ENCODE measurements at places on chromosomes 5 and 9. TPM values are rescaled to one million over a fixed set of nuclear protein-coding genes. Genes with fewer than 3 reads are reported as not detected.
A peak's percentile ranks its signal among the peaks of the same experiment; 100 is the strongest.

GRCh38 chr5:61525512-61526206 lies 193.6 kb downstream of the ZSWIM6 start:
- DNase-seq, result peak; percentile 85

DNA sequence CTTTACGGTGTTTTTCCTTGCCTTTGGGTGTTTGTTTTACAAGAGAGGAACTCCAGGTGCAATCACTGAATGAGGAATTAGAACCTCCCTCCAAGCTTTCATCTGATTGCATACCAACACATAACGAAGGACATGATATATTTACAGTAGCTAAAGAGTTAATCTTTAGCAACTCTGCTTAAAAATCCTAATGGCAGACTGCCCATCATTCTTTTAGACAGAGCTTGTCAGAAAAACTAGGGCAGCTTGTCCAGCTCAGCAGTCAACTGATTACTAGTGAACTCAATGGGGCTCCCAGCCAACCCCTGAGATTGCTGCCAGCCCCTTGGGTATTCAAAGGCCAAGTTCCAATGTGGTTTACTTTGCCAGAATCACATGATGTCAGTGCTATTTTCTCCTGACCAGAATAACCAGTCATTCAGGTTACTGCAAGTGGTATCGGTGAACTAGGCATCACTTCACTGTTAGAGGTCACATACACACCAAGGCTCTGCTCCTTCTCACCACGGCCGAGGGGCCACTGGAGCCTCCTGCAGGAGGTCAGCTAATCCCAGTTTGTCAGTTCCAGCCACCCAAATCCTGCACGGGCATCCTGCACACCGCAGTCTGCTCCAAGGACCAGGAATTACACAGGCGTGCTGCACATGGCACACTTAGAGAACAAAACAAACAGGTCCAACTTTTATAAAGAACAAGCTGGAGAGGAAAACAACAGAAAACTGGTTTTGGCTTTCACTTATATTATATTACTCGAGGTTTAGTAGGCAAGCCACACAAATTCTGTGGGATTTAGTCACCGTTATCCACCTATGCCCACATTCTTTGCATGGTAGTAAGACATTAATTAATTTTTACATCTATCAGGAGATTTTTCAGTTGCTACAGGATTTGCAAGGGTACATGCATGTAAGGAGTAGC lies 62.5 kb downstream of the NFIB start:
- DNase-seq, result peak; percentile 76

GRCh38 chr5:14193496-14193895 lies 50.4 kb downstream of the TRIO start:
- no peak for DNase-seq

- no peak for DNase-seq
These were observed 32.7 kb upstream of the ZCCHC9 start for GRCh38 chr5:81268521-81269196.

GRCh38 chr9:18457510-18457909 lies 16.4 kb upstream of the ADAMTSL1 start:
- DNase-seq, result no peak

DNA sequence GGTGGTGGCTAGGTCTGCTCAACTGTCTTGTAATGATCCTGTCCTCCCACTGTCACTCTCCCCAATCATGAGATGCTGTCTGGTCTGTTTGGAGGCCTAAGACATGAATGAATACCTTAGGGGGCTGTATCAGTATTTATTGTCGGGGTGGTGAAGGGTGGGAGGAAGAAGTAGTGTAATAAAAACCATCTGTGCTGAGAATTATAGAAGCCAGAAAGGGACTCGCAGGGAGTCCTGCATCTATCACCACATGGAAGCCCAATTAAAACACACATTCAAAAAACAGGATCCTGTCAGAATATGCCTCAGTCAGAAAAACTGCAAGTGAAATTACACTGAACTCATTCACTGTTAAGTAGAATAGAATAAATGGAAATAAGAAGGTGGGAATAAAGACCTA lies 1134.3 kb upstream of the C9orf72 start:
- DNase-seq, result no peak

- DNase-seq, result no peak
These were observed 703 bp downstream of the FAM120AOS start for GRCh38 chr9:93452710-93453046.

- DNase-seq, result no peak
These were observed 113.7 kb downstream of the COL23A1 start for GRCh38 chr5:178476531-178476930.

DNA sequence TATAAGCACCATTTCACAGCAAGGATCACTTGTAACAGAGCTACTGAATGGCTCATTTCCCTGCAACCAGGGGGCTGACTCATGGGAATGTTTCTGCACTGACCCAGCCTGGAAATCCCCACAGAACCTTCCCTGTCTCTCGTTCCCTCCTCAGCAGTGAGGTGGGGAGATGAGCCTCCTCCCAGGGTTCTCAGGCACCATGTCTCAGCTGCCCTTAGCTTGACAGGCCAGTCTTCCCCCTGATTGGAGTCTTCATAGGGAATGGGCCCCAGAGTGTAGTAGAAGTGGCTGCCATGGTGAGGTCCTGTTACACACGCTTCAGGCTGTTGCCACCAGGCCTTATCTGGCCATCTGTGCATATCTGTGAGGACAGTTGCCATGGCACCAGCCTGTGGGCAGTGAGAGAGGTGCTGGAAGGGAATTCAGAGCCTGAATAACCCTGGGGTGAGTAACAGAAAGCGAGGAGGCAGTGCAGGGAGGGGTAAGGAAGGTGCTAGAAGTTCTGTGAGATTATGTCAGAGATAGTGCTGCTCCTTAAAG lies 324.4 kb downstream of the ENC1 start:
- peak; percentile 83 for DNase-seq

GRCh38 chr9:89022902-89023301 lies 31.6 kb downstream of the S1PR3 start:
- DNase-seq, result no peak

DNA sequence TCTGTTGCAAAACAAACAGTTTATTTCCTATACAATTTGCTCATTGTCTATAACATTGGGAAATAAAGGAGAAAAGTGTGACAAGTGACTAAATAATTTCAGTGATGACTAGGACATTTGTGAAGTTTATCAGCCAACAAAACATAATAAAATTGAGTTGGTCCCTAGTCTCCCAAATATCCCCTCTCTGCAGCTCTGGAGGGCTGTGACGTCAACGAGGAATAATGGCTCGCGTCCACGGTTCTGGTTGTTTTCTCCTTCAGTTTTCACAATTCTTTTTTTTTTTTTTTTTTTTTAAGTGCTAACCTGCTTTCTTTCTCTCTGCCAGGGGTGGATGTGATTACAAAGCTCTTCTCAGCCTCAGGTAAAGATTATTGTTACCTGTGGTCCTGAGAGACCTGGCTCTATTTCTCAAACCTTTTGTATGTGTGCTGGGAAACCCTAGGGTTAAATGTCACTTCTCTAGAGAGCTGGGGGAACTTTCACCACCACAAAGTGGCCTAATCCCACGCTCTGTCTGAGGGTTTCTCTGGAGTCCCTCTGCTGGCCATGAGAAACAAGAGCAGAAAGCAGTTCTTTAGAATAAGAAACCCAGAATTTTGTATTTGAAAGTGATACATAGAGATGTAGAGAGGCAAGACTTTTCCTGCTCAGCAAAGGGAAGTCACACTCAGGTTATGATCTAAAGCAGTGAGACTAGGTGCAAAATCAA lies 36.2 kb upstream of the ANKRD55 start:
- DNase-seq, result peak; percentile 26

- no peak for DNase-seq
These were observed 14.6 kb upstream of the PRR16 start for GRCh38 chr5:120449501-120449900.

DNA sequence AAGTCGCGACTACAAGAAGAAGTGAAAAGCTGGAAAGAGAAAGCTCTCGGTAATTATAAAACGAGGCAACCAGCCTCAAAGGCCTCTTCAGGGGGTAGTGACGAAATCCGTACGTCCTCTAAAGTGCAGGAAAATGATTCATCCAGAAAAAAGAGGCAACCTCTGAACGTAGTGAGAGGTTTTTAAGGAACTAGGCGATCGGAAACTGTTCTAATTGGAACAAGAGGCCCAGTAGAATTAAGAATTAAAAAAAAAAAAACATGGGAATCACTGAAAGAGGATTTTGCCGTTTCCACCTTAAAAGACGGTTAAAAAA lies 1.0 kb downstream of the CSNK1A1 start:
- DNase-seq, result no peak

GRCh38 chr5:32360906-32361305 lies 48.2 kb upstream of the MTMR12 start:
- no peak for DNase-seq

DNA sequence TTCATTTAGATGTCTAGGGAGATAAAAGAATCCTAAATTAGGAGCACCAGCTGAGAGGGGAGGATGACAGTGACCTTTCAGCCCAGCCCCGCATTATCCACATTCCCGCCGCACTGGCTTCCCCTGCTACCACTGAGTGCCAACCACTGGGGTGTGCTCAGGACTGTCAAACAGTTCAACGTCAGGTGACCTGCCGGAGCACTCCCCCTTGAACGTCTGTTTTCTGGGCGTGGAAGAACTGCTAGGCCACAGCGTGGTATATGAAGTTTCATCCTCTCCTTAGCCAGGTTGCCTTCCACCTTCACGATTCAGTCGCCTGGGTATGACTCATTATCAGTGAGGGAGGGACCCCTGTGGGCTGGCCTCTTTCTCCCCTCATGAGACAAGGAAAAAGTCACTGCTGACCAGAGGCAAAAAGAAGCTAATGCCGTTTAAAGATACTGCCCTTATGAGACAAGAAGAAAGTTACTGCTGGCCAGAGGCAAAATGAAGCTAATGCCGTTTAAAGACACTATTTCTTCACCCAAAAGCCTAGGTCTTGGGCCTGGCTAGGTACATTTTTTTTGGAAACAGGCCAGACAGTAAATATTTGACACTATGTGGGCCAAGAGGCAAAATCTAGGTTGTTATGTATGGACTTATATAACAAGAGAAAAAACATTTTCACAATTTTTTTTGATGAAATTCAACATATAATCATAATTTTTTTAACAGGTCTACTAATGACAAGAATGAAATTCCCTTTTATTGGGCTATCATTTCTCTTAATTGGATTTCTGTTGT lies 4.6 kb downstream of the NMRK1 start:
- DNase-seq, result peak; percentile 31

- DNase-seq, result peak; percentile 59
These were observed 49.9 kb downstream of the ZFAND5 start for GRCh38 chr9:72315089-72315509.

- no peak for DNase-seq
These were observed 6.3 kb downstream of the STC2 start for GRCh38 chr5:173321886-173322285.

DNA sequence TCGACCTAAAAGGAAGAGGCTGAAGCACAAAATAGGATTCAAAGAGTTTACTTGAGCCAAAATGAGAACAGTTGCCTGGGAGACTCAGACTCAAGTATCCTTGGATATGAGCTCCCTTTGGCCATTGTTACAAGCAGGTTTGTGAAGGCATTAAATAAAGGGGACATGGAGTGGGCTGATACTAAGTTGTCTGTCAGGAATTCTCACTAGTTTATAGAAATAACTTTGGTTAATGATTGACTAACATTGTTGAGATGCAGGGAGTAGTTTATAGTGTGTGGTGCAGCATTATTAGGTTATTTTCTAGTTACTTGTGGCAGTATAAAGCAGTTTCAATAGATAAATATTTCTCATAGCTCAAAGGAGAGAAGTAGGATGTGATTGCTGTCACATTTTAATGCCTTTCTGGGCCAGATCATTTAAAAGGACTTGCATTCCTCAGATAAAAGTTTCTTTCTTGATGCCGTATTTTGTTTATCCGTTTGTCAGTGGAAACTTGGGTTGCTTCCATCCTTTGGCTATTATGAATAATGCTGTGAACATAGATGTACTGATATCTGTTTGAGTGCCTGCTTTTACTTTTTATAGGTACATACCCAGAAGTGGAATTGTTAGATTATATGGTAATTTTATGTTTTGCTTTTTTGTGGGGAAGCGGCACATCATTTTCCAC lies 9.1 kb downstream of the AP3S1 start:
- no peak for DNase-seq

GRCh38 chr9:113511047-113511521 lies 47.6 kb downstream of the RGS3 start:
- peak; percentile 9 for DNase-seq

- DNase-seq, result no peak
These were observed 62.1 kb downstream of the SLC44A1 start for GRCh38 chr9:105306351-105307140.

DNA sequence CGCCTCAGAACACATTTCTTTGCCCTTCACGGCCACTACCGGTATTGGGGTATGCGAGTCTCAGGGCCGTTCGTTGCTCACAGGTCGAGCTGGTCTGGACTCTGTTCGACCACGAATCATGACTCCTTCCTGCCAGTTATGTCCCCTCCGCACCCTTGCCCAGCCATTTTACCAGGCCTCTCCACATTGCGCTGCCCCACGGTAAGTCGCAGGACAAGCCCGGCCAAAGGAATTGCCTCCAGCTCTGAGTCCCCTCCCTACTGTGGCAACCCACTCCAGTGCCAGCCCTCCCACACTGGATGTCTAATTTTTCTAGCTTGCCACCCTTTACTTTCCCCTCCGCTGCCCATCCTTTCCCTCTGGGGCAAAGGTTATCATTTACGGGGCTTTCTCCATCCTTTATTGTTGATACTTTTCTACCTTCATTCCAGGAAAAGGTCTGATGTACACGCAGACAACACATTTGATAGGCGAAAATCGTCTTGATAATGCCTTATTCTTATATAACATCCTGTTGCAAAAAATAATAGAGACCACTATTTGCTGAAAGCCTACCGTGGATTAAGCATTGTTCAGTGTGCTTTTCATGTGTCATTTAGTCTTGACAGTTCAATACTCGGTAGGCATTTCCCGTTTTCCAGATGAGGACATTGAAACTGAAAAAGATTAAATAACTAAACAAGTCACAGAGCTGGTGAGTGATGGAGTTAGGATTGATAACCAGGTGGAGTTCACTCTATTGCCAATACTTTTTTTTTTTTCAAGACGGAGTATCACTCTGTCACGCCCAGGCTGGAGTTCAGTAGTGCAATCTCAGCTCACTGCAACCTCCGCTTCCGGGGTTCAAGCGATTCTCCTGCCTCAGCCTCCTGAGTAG lies 958 bp upstream of the HSPA5 start:
- peak; percentile 25 for DNase-seq

GRCh38 chr9:124108216-124108615 lies 96.6 kb downstream of the LHX2 start:
- no peak for DNase-seq

GRCh38 chr5:143231973-143232812 lies 171.3 kb downstream of the NR3C1 start:
- DNase-seq, result no peak

DNA sequence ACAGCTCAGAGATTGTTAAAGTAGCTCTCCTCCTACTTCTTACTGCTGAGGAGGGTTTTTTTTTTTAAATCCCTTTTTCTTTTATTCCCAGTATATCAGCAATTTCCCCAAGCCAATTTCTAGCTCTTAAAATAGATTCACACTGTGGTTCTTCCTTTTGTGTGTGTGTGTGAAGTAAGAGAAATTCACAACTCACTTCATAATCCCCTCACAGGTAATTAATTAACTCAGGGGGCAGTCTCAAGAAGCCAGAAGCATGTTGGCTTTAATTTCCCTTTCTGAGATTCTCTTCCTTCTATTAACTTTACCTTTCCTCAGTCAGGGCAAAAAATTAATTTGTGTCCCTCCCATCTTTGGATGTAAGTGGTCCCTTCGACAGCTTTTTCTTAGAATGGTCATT lies 71.0 kb upstream of the HMHB1 start:
- DNase-seq, result no peak

SLC4A9 gene
- 0.24 TPM for total RNA-seq

S1PR3 gene
- total RNA-seq, result 0.76 TPM

ZNG1E gene
- total RNA-seq, result 58.9 TPM

GMCL2 gene
- total RNA-seq, result not detected

LPAR1 gene
- total RNA-seq, result 7.1 TPM

BAAT gene
- total RNA-seq, result 18.6 TPM

CORO2A gene
- 24.3 TPM for total RNA-seq

All from Calu3 (cell line).